ENCODE measurements at places on chromosomes 7 and 10. TPM values are rescaled to one million over a fixed set of nuclear protein-coding genes. Genes with fewer than 3 reads are reported as not detected.
A peak's percentile ranks its signal among the peaks of the same experiment; 100 is the strongest.

GRCh38 chr10:36254199-36254598 is 612.1 kb upstream of the FZD8 start:
- H3K4me3 ChIP-seq, result no peak overlapping the region
- DNase-seq, result no peak
- H3K36me3 ChIP-seq, result no peaks in the 10 kb centered on the region

DNA sequence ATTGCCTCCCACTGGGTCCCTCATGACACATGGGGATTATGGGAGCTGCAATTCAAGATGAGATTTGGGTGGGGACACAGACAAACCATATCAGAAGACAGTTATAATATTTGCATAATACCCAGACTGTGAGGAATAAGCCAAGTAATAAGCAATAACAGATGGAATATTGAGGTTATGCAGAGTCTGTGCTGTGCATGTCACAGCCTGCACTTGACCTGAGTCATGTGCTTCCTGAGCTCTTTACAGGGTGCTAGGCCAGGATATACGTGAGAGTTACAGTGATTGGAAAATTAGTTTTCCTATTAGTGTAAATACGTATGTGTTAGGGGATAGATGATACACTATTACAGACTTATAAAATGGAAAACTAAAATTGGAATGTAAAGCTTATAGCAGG is 288.7 kb downstream of the SDK1 start:
- DNase-seq, result no peak
- H3K4me1 ChIP-seq, result peaks cover 8% of the 10 kb centered on the region
- no peaks in the 10 kb centered on the region for H3K27me3 ChIP-seq
- H3K36me3 ChIP-seq, result no peaks in the 10 kb centered on the region
- no peak overlapping the region for H3K4me3 ChIP-seq

OGDH gene
- 80.0 TPM for total RNA-seq

DNA sequence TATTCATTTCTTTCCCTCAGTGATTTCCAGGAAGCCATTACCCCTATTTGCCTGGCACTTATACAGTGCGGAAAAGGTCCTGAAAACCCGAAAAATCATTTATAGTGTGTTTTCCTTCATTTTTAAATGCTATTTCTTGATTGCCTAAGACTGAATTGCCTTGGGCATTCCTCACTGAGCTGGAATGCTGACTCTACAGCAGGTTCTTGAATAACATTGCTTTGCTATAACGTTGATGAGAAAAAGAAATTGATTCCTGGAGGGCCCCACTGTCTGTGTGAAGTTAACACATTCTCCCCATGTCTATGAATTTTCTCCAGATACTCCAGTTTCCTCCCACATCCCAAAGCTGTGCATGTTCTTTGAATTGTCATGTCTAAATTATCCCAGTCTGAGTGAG is 308.5 kb downstream of the EXOC4 start:
- no peaks in the 10 kb centered on the region for H3K4me1 ChIP-seq
- H3K36me3 ChIP-seq, result no peaks in the 10 kb centered on the region
- no peak overlapping the region for H3K4me3 ChIP-seq
- no peak overlapping the region for H3K27ac ChIP-seq
- no peaks in the 10 kb centered on the region for H3K27me3 ChIP-seq

GRCh38 chr7:132171130-132171576 is 405.1 kb downstream of the PLXNA4 start:
- no peaks in the 10 kb centered on the region for H3K36me3 ChIP-seq
- H3K27ac ChIP-seq, result no peak overlapping the region
- no peak overlapping the region for H3K4me3 ChIP-seq
- no peaks in the 10 kb centered on the region for H3K4me1 ChIP-seq

DNA sequence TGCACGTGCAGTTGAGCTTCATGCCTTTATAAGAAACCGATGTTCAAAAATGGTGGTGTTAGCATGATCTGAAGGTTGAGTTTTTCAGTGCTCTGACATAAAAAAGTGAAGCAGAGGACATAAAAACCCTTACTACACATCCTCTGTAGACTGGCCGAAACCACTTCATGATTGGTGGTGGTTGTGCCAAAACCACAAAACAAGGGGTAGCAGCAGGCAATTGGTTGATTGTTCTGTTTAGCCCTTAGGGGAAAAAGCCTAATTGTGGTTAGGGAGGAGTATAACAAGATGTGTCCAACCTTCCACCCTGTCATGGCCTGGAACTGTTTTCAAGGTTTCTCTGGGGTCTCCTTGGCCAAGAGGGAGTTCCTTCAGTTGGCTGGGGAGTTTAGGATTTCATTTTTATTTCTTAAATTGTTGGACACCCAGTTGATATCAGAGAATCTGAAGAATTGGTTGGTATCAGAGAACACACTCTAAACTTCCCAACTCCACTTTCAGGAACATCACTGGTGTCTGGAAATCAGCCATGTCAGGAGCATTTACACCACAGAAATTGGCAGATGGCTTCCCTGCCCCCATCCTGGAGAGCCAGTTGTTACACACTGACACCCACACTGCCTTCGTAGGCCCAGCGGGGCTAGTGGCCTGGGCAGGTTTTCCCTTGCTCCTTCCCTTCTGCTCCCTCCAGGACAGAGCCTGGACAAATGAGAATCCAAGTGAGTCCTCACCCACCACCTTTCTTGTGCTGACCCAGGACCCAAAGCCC is 18.8 kb downstream of the MRPS24 start:
- no peaks in the 10 kb centered on the region for H3K36me3 ChIP-seq
- no peak for DNase-seq
- no peaks in the 10 kb centered on the region for H3K27me3 ChIP-seq
- H3K27ac ChIP-seq, result no peak overlapping the region

DNA sequence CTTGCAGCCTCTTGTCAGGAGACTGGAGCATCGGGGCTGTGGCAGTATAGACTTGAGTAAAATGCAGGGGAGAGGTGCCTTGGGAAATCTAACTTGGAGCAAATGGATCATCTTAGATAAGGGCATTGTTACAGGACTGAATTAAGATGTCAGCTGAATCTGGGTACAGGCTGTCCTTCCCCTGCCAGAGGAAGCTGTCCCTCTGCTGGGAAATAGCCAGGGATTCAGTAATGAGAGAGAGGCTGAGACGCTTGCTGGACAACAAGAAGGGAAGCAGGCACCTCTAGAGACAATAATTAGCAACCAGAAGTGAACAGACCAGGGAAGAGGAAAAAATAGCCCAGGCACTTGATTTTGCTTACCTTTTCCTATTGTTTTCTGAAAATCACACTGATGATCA is 20.7 kb upstream of the RAPGEF5 start:
- no peaks in the 10 kb centered on the region for H3K4me1 ChIP-seq
- H3K36me3 ChIP-seq, result no peaks in the 10 kb centered on the region
- no peaks in the 10 kb centered on the region for H3K27me3 ChIP-seq

DNA sequence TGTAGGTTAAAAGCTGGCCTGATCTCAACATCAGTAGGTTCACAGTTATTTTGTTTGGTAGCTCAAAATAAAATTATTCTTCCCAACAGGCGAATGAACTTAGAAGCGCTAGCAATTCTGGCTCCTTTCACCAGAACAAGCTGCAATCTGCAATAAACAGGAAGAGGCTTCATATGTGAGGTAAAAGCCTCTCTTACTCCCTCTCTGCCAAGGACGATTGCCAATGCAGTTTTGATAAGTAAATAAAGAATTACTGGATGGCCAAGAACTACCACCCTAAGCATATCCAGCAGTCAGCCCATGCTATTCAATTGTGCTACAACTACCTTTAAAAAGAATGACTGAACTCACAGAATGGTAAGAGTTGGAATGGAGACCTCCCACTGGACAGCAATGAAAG is 150.0 kb upstream of the LAMB4 start:
- H3K36me3 ChIP-seq, result no peaks in the 10 kb centered on the region
- no peak for DNase-seq
- H3K4me3 ChIP-seq, result no peak overlapping the region
- no peaks in the 10 kb centered on the region for H3K4me1 ChIP-seq
- H3K27me3 ChIP-seq, result no peaks in the 10 kb centered on the region
- no peak overlapping the region for H3K27ac ChIP-seq

DNA sequence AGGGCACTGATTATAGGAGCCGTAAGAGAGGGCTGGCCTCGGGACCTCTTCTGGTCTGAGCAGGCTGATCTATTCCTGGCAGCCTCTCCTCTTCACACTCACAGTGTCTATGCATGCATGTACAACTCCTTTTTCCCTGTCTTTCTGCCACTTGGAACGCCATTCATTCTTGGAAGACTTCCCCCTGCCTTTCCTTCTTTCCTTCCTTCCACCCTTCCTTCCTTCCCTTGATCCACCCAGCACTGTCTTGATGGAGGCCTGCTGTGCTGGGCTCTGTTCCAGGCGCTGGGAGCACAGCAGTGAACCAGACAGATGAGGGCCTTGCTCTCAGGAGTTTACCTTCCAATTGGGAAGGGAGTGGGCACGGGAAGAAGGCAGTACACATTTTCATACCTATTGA is 114.8 kb downstream of the SH3PXD2A start:
- H3K27ac ChIP-seq, result peak overlapping the region; percentile 45
- DNase-seq, result no peak
- no peak overlapping the region for H3K4me3 ChIP-seq

MACC1 gene
- total RNA-seq, result 6.9 TPM

DNA sequence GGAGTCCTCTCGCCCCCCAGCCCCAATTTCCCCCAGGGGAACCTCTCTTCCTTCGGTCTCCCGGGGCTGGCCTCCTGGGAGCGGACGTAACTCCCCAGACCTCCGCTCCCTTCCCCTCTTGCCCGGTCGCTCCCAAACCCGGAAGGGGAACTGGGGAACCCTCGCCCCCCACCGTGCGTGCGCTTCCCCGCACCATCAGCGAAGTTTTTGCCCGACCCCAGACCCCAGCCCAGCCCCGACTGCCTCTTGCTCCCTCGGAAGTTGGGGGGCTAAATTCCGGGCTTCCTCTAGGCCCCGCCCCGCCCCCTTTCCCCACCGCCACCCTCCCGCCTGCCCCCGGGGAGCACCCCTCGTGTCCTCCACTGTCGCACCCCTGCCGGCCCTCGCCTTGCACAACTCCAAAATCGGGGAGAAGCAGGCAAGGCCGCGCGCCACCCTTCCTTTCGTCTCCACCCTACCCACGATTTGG is 436 bp downstream of the GNB2 start:
- no peaks in the 10 kb centered on the region for H3K27me3 ChIP-seq
- no peaks in the 10 kb centered on the region for H3K36me3 ChIP-seq
- no peak for DNase-seq
- H3K4me1 ChIP-seq, result peaks cover 25% of the 10 kb centered on the region
- H3K27ac ChIP-seq, result peak overlapping the region; percentile 99

CTAGE8 gene
- 0.98 TPM for total RNA-seq

DNA sequence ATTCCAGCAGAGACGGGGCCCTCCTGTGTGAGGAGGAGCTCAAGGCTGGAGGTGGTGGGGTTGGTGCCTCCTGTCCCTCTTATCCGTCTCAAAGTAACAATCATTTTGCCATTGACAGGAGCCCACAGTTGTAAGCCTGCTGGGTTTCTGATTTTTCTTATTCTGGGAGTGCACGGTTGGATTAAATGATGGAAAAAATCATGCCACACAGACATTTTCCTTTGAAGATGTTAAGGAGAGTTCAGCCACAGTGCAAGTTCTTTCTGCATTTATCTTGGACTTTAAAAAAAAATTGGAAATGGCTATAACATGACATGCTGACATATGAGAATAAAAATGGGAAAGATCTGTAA is 8.4 kb upstream of the LYZL1 start:
- H3K4me3 ChIP-seq, result no peak overlapping the region
- no peaks in the 10 kb centered on the region for H3K36me3 ChIP-seq
- no peaks in the 10 kb centered on the region for H3K4me1 ChIP-seq
- no peaks in the 10 kb centered on the region for H3K27me3 ChIP-seq
- no peak for DNase-seq

GRCh38 chr7:151232917-151233701 is 826 bp downstream of the CHPF2 start:
- peak overlapping the region; percentile 87 for H3K4me3 ChIP-seq
- no peak for DNase-seq
- H3K36me3 ChIP-seq, result no peaks in the 10 kb centered on the region
- peak overlapping the region; percentile 72 for H3K27ac ChIP-seq

GRCh38 chr10:63388421-63389031 is 77.3 kb downstream of the JMJD1C start:
- no peak overlapping the region for H3K4me3 ChIP-seq
- no peaks in the 10 kb centered on the region for H3K27me3 ChIP-seq
- no peak overlapping the region for H3K27ac ChIP-seq
- H3K36me3 ChIP-seq, result no peaks in the 10 kb centered on the region
- no peak for DNase-seq

MORN4 gene
- 1.7 TPM for total RNA-seq

DNA sequence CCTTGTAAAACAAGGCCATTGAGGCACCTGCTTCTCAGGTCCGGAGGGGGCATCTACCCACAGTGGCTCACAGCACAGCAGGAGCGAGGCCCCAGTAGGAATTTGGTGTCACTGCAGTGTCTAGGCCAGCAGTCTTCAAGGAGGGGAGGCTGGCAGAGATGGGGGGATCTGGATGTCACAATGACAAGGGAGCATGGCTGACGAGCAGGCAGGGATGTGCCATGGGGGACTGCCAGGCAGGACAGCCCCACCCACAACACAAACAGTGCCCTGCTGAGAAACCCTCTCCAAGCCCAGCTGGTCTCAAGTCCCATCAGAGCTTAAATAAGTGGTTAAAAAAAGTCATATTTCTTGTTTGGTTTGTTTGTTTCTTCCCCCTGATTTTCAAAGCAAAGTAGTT is 121.0 kb upstream of the ZNF716 start:
- H3K27me3 ChIP-seq, result no peaks in the 10 kb centered on the region
- H3K4me3 ChIP-seq, result no peak overlapping the region
- no peaks in the 10 kb centered on the region for H3K36me3 ChIP-seq
- DNase-seq, result no peak
- H3K4me1 ChIP-seq, result no peaks in the 10 kb centered on the region
- H3K27ac ChIP-seq, result no peak overlapping the region

- no peak overlapping the region for H3K4me3 ChIP-seq
- H3K27ac ChIP-seq, result no peak overlapping the region
- no peaks in the 10 kb centered on the region for H3K27me3 ChIP-seq
- DNase-seq, result no peak
- H3K36me3 ChIP-seq, result no peaks in the 10 kb centered on the region
- peaks cover 22% of the 10 kb centered on the region for H3K4me1 ChIP-seq
Measured at GRCh38 chr10:11878776-11879175, 55.6 kb downstream of the PROSER2 start.

DNA sequence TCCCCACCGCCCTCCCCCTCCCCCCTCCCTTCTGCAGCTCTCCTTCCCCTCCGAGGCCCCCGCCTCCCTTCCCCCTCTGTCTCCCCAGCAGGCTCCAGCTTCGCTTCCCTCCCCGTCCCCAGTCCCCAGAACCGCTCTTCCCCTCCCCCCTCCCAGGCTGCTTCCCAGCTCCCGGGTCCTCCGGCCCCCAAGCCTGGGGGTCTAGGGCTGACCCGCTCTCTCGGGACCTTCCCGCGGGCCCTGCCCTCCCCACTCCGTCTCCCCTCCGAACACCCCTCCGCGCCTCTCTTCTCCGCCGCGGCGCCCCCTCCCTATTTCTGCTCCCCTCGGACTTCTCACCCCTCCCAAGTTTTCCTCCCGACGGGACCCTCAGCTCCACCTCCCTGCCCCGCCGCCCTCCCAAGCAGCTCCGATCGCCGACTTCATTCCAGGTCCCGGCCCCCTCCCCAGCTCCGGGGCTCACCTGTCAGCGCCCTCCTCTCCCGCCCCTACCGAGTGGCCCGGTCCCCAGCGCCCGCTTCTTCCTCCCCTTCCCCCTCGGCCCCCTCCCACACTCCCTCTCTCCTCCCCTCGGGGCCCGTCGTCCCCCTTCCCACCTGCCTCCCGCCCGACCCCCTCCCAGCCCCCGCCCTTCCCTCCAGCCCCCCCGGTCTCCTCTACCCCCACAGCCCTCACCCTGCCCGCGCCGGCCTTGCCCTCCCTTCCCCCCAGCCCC is 990 bp downstream of the ZNF467 start:
- peaks cover 26% of the 10 kb centered on the region for H3K4me1 ChIP-seq
- no peak for DNase-seq
- peak overlapping the region; percentile 76 for H3K4me3 ChIP-seq
- peak overlapping the region; percentile 83 for H3K27ac ChIP-seq

RNF133 gene
- 0.98 TPM for total RNA-seq

CYP2C19 gene
- 6.1 TPM for total RNA-seq
